ENCODE measurements at places on chromosomes 13 and 19.

DNA sequence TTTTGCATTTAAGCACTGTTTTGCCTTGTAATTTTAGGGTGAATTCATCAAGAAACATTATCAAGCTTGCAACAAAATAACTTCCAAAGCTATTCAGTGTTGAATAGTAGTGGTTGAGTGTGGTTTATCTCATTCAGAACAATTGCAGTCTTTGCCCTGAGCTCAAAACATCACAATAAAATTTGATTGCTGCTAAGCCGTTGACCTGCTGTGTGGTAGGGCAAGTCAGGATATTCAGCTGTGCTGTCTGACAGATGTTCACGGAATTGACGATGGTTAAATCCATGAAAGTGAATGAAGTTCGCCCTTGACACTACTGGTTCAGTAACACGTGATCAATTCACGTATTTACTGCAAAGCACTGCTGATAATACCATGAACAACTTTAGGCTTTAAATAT lies 66.9 kb downstream of the GJA3 start:
- DNase-seq: no peak

DNA sequence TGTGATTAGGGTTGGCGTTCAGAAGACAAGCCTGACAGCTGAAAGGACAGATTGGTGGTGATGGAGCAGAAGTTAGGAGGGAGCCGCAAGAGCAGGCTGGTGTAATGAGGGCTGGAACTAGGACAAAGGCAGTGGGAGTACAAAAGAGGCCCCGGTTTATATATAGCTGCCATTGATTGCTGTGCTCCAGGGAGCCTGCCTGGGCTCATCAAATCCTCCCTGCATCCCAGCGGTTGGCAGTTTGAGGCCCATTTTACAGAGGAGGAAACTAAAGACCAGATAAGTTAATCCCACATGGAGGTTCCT lies 123.7 kb downstream of the CACNA1A start:
- no peak for DNase-seq

- peak; percentile 12 for DNase-seq
Measured at GRCh38 chr19:52140032-52140710, 433 bp upstream of the ZNF616 start.

- no peak for DNase-seq
Measured at GRCh38 chr13:78022164-78022877, 103.7 kb upstream of the EDNRB start.

- no peak for DNase-seq
Measured at GRCh38 chr19:49827034-49827433, 8.9 kb downstream of the MED25 start.

- no peak for DNase-seq
Measured at GRCh38 chr19:28217022-28217421, 995.9 kb downstream of the UQCRFS1 start.

- no peak for DNase-seq
Measured at GRCh38 chr19:45339629-45340028, 921 bp upstream of the KLC3 start.

- DNase-seq: no peak
Measured at GRCh38 chr13:94640721-94641120, 39.1 kb downstream of the GPR180 start.

DNA sequence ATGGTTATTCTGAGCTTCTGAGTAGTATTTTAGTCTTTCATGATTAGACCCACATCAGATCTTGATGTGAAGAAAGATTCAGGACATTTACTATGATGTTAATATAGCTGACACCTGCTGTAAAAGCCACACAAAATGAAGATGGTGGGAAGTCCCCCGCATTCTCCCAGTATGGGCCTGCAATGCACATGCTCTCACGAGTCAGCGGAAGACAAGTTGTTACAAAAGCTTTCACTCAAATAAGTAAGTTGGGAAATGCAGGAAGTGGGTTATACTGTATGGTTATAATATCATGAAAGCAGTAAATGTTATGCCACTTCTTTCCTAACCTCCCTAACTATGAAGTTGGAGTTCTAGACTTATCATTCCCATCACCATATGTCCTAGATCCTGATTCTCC lies 171.9 kb downstream of the KLF5 start:
- no peak for DNase-seq

DNA sequence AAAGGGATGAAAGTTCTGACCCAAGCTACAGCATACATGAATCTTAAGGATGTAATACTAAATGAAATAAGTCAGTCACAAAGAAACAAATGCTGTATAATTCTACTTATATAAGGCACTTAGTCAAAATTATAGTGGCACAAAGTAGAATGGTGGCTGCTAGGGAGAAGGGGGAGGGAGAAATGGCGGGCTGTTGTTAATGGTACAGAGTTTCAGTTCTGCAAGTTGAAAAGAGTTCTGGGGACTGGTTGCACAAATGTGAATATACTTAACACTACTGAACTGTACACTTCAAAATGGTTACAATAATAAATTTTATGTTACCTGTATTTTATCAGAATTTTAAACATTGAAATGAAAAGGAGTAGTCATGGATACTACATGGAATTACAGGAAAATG lies 48.9 kb upstream of the CLDN10 start:
- no peak for DNase-seq

- DNase-seq: no peak
Measured at GRCh38 chr19:14450168-14450874, 17.2 kb downstream of the PKN1 start.

DNA sequence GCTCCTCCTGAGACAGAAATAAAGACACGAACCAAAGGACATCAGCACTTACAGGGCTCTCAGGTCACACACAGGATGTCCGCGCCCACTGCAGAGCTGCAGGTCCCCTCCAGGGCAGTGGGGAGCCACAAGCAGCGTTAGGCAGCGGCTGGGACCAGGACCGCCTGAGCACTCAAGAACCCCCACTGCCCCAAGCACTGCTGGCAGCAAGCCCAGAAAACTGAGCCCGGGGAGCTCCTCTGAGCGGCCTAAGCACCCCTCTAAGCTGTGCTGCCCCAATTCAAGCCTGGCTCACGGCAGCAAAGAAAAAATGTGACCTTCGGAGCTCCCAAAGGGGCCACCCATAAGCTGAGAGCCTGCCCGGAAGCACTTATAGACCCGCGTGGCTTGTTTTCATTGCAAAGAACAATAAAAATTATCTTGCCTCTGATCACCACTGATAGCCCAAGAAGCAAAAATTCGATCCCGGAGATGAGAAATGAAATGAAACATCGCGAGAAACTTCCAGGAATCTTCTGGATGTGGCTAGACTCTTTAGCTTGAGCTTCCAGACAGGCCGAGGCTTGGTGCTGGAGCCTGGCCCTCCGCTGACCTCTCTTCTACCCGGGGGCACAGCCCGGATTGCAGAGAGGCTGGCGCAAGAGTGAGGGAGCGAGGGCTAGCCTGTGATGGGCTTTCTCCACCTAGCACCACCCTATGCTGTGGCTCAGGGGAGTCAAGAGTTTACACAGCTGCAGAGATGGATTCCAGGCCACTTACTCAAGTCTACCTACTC lies 6.3 kb downstream of the DPP9 start:
- DNase-seq: no peak

GRCh38 chr13:21979161-21979806 lies 308.4 kb downstream of the FGF9 start:
- DNase-seq: no peak

DNA sequence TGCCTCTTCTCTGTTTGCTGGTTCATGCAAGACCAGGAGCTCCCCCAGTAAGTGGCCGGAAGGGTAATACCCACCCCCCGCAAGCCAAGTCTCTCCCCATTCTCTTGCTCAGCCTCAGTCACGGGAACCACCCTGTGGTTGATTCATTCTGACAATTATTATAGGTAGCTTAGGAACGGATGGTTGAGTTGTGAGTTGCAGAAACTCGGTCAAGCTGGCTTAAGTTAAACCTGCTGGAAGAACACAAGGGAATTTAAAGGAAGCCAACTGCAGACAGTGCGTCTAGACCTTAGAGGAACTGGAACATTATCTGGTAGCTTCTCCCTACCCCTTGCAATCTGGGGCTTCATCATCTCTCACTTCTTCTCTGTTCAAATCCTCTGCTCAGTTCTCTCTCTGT lies 8.9 kb downstream of the FPR1 start:
- no peak for DNase-seq

GRCh38 chr13:46369506-46370277 lies 17.4 kb downstream of the RUBCNL start:
- no peak for DNase-seq

- no peak for DNase-seq
Measured at GRCh38 chr13:90552702-90553101, 794.8 kb upstream of the MIR17HG start.

DNA sequence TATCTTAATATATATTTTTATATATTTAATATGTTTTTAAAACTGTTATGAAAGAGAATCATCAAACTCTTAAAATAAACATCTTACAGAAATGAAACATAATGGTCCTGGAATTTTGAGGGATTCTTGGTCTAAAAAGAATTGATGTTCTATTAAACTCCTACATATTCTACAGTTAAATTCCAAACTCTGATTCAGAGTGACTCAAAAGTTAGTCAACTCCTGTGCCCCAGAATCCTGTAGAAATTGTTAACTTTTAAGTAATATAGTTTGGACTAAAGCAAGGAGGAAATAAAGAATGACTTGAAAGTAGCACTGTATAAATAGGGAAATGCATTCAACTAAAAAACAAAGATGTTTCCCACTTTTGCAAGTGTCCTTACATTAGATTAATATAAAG lies 47.7 kb downstream of the FNDC3A start:
- no peak for DNase-seq

DNA sequence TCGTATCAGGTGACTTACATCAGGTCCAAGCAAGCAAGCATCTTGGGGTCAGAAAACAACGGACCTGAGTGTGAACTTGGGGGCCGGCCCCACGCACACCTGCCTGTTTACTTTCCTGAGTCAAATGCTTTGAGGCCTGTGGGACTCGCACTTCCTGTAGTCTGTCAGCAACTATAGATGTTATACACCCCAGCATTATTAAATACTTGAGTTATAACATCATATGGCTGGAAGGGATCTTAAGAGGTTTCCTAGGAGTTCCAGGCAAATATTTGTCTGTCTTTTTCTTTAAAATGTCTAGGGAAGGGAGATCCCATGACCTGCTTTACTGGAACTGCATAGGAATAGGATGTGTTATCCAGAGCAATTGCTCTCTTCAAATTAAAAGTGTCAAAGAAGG lies 280.6 kb downstream of the SHISA2 start:
- DNase-seq: no peak

DNA sequence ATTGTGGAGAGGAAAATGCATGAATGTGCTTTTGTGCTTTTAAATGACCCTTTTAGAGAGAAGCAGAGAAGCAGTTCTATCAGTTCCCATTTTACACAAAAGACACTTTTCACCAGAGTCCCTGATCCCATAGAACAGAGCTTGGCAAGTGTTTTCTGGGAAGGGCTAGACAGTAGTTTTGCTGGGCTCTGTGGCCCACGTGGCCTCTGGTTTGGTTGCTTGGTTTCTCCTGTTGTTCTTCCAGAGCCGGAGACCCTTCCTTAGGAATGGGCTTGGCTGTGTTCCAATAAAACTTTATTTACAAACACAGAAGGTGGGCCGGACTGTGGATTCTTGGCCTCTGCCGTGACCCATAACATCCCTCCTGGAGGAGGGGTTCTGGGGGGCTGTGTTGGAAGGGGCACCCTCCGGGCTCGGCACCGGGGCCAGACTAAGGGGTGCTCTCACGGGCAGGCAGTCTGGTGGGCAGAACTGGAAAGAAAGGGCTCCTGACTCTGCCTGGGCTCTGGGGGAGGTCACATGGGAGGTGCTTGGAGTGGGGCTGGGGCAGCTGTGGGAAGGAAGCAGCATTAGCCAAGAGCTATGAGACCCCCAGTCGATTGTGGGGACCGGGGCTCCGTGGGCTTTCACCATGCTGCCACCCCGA lies 3.2 kb downstream of the SPPL2B start:
- no peak for DNase-seq

DNA sequence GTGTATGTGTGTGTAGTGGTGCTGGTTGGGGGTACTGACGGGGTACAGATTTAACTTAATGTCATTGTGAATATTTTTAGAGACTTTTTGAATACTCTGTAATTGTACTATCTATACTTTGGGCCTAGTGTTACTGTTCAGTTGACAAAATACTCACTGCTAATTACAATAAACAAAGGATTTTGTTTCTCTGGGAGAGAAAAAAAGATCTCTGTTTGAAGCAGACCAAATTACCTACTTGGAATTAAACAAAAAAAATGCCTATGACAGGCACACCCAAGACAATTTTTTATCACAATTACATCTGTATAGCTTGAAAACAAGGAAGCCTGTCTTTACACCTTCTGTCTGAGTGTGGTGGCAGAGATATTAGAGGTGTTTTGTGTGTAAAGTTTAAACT lies 45.1 kb downstream of the OLFM4 start:
- DNase-seq: no peak

DNA sequence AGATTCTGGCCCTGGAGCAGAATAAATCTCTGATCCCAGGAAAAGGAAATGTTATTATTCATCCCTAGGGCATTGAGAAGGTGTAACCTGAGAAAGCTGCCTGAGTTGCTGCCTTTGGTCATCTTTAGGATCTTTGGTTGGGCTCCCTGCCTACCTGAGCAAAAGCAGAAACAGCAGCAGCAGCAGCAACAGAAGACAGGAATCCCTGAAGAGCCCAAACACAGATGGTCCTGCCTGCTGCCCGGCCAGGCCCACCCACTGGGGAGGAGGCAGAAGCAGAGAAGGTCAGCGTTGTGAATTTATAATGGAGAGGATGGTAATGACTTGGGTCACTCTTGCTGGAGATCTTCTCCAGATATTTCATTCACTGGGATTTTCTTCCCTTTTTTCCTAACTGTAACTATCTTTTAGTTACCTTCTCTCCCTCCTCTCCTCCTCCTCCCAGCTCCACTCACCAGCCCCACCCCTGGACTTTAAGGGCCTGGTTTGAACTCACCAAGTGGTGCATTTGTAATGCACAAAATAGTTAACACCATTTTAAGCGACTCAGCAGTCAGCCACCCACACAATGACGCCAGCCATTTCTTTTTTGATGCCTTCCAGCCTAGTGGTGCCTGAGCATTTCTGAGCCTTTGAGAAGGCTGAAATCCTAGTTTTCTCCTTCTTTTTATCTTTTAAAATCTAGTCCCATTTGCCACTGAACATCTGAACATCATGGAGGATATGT lies 91.7 kb downstream of the HSPH1 start:
- DNase-seq: no peak

GRCh38 chr19:5397804-5398692 lies 57.2 kb upstream of the ZNRF4 start:
- peak; percentile 19 for DNase-seq

DNA sequence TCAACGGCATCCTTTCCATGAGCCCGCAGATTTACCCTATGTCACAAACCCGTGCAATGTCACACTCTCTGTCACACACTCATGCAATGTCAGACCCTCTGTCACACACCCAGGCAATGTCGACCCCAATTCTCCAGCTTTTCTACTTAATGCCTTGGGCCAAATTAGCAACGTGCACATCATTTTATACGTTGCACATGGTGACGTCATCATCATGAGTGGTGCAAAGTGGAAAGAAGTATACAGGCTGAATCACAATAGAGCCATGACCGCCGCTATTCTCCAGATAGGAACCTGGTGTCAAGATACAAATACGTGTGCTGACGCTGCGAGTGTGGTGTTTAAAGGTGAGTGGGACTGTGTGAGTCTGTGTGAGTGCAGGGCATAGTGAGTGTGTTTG lies 21.7 kb upstream of the ZNF845 start:
- no peak for DNase-seq

GRCh38 chr19:20840371-20840770 lies 64.3 kb downstream of the ZNF66 start:
- no peak for DNase-seq

GRCh38 chr19:33504058-33504444 lies 17.5 kb downstream of the PEPD start:
- DNase-seq: no peak

Measured in anterior cingulate cortex (tissue), 58 donors.